Hepatic stellate cell (primary cell): ENCODE measurements at places on chromosomes 2 and 18.

- DNase-seq, result peak; percentile 89
These were observed 7.6 kb upstream of the TNS1 start for GRCh38 chr2:218010140-218010983.

DNA sequence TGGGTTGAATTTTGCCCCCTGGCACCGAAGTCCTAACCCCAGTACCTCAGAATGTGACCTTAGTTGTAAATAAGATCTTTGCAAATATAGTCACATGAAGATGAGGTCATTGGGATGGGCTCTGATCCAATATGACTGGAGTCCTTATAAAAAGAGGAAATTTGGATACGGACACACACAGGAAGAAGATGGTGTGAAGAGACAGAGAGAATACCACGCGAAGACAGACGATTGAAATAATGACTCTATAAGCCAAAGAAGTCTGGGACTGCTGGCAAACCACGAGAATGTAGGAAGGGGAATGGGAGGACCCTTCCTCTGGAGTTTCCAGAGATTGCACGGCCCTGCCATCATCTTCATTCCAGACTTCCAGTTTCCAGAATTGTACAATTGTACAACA is 98.6 kb downstream of the CPO start:
- no peak for DNase-seq

DNA sequence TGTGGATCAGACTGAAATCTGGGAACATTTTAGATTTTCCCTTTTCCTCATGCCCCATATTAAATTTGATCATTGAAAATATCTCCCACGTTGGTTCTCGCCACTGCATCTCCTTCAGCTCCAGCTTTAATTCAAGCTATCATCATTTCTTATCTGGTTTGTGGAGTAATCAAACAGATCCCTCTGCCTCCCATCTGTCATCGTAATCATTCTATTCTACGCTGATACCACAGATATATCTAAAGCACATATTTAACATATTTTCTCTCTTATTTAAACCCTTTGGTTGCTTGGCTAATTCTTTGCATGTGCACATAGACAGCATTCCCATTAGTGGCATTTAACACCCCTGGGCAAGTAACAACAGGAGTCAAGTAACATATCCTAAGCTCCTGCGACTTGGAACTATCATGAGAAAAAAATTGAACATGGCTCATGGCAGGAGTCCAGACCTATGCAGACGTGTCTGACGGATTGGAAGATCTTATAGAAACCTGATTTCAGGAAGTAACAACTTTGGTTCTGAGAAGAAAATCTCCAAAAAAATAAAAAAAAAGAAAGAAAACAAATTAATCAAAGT is 158.8 kb upstream of the KYNU start:
- no peak for DNase-seq

DNA sequence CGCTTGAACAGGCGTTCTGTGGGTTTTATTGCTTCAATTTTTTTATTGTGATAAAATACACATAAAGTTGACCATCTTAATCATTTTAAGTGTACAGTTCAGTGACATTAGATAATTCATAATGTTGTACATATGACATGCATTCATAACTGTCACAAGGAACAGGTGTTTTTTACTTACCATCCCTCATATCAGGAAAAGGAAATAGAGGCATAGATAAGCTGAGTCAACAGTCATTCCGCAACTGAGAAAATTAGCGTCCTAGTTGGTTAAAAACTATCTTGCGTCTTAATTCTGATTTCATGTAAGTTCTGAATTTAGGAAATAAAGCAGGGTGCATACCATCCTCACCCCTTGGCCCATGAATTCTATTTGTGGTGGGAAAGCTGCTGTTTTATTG is 36.5 kb downstream of the PLB1 start:
- DNase-seq, result no peak

GRCh38 chr2:207375207-207375875 is 154.4 kb upstream of the CREB1 start:
- DNase-seq, result no peak

GRCh38 chr2:206800506-206801417 is 35.4 kb downstream of the FASTKD2 start:
- DNase-seq, result peak; percentile 37

GRCh38 chr2:126858436-126858835 is 40.3 kb upstream of the TEX51 start:
- DNase-seq, result no peak

DNA sequence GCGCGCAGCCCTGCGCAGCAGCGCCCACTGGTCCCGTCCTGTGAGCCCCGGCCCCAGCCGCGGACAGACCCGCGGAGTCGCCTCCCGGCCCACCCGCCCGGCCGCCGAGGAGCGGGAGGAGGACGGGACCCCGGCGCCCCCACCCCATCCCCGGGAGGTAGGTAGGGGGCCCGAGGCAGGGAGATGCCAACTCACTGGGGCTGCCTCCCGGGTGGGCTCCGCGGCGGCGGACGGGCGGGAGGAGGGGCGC is 160 bp downstream of the SPTBN1 start:
- peak; percentile 60 for DNase-seq

DNA sequence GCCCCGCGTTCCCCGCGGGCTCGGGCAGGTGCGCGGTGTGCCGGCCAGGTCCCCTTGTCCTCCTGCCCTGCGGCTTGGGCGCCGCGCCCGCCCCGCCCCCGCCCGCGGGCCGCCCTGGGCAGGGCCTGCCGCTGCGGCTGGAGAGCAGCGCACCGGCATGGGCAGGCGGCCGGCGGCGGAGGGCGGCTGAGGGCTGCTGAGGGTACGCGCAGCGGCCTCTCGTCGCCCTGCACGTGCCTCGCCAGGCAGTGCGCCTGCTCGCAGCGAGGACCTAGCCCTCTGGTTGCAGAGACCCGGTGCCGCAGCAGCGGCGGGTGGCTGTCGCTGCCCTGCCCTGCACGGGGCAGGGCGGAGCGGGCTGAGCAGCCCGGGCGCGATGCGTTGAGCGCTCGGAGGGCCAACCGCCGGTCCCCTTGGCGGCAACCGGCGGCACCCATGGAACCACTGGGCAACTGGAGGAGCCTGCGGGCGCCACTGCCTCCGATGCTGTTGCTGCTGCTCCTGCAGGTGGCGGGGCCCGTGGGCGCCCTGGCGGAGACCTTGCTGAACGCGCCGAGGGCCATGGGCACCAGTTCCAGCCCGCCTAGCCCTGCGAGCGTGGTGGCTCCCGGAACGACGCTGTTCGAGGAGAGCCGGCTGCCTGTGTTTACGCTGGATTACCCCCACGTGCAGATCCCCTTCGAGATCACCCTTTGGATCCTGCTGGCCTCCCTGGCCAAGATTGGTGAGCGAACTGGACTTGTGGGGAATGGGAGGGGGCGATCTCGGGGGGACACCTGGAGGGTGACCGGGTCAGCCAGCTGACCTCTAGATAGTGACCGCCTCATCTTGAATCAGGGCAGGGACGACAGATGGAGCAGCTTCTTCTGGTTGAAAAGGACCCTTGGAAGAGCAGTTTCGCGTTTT is at the start of gene SLC9A2:
Gene SLC9A2, plus strand, starts transcription at position 140 of the 906 bp plus-strand sequence. Its CDS starts 296 bp downstream, at position 436.
- no peak for DNase-seq

DNA sequence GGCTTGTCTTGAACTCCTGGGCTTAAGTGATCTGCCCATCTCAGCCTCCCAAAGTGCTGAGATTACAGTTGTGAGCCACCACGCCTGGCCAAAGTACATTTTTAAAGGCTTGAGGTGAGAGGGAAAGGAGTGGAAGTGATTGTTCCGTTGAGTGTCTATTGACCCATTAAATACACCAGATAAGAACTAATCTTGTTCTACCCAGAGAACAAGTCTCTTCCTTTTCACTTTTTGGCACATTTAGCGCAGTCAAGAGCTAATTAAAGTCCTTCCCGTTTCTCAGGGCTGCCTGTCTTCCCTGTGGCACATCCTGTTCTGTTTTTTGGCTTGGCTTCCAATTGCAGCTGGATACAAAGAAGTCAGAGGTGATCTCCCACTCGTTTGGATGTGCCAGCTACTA is 172.3 kb downstream of the ALPK2 start:
- no peak for DNase-seq

DNA sequence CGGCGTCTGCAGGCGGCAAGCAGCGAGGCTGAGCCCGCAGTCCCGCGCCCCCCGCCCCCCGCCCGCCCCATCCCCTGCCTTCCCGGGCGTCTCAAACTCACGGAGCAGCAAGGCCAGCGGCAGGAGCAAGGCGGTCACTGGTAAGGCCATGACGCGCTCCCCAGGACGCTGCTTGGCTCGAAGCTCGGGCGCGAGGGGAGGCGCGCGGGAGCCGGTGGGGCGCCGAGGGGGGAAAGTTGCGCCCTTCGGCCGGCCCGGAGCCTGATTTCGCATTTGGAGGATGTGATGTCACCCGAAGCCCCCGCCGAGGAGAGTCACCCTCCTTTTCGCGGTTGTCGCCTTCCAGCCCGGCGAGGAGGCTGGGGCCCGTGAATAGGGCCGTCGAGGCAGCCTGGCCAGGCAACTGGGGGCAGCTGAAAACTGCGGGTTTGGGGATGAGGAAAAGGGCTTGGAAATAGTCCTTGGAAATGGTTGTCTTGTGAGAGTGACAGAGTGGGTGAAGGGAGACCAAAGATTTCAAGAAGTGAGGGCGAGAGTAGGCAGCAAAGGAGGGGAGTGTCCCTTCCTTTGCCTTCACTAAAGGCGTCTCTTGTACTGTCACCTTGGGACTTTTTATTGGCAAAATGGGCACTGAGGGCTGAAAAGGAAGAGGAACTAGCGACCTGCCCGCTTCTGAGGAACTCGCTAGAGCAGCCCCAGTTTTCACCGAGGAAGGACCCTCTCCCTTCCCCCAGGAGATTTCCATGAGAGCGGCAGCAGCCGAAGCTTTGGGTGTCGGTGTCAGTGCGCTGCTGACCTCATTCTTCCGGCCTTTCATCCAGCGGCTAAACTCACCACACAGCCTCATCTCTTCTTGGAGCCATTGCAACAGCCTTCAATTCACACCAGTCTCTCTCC is at the start of gene CD8A:
Gene CD8A, minus strand, starts transcription at position 238 of the 897 bp plus-strand sequence. Its CDS starts 88 bp downstream, at position 150.
- no peak for DNase-seq
